HT-29 (cell line): ENCODE measurements at places on chromosomes 5 and 9.

DNA sequence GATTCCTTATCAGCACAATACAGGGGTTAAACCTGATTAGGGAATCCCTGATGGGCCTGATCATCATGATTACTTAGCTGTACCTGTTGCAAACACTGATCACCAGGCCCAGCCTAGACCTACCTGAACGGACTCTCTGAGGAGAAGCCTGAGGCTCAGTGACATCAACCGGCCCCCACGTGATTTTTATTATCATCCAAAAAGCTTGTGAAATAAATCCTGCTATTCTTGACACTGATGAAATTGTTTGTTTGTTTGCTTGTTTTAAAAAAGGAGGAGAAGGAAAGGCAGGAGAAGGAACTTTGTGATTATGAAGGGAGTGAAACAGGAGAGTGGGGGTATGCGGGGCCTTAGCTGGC, 18.1 kb downstream of the LCP2 start:
- DNase-seq, result no peak

DNA sequence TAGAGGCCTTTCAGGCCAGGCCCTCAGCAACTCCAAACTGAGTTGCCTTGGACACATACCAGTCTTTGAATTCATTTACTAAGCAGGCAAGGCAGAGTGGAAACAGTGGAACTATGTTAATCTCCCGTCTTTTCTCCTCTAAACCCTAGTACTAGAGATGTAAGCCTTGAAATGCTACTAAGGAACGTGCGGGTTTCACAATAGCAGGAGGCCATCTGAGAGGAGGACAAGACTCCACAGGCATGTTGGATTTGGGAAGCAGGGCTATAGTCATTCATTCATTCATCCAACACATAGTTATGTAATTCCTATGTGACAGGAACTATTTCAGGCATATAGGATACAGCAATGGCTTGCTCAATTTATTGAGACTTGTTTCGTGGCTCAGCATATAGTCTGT, 3.3 kb upstream of the OCLN start:
- no peak for DNase-seq

GRCh38 chr9:127252410-127253318, 11.9 kb upstream of the GARNL3 start:
- DNase-seq, result no peak

GRCh38 chr9:137720571-137721110, 101.8 kb downstream of the EHMT1 start:
- no peak for DNase-seq

GRCh38 chr5:166710271-166710670, 1581.2 kb upstream of the WWC1 start:
- DNase-seq, result no peak

- DNase-seq, result peak; percentile 77
Observed at GRCh38 chr5:80959768-80960442, at the start of gene RASGRF2. RASGRF2 (plus strand) TSS chr5:80960363; CDS start chr5:80960739, 376 bp downstream.

DNA sequence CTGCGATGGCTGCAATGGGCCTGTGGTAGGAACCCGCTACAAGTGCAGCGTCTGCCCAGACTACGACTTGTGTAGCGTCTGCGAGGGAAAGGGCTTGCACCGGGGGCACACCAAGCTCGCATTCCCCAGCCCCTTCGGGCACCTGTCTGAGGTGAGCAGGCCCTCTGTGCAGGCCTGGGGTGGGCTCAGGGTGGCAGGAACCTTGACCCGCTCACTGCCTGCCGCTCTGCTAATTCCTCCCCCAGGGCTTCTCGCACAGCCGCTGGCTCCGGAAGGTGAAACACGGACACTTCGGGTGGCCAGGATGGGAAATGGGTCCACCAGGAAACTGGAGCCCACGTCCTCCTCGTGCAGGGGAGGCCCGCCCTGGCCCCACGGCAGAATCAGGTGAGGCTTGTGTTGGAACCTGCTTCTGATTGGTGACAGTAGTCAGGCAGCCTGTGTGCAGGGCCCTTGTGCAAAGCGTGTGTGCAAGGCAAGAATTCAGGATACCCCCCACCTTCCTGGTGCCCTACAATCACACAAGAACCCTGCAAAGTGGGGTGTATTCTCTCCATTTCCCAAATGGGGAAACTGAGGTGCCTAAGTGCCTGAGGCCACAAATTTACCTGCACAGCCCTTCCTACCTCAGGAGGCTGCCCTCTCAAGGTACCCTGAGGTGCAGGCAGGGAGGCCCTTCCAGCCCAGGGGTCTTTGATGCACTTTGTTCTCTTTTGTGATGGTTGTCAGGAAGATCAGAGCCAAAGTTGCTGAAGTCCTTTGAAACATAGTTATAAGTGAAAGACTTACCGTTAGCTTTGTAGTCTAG, 3.4 kb downstream of the SQSTM1 start:
- no peak for DNase-seq

- peak; percentile 87 for DNase-seq
Observed at GRCh38 chr9:21560281-21560745, 78.2 kb upstream of the IFNE start.

DNA sequence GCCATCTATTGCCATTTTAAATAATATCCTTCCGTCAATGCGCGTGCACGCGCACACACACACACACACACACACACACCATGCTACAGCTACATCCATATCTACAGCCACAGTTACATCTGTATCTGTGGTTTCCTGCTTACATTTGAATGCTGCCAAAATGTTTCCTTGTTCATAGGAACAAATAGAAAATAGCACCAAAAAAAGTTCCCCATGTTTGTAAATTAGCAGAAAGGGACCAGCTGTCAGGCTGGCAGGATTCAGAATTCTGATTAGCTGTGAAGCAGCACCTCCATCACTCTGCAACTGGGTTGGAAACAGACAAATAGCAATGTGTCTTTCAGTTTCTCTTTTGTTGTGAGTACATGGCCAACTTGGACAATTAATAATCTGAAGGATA, 601.5 kb downstream of the IRX1 start:
- DNase-seq, result no peak

GRCh38 chr9:103867886-103868285, 226.2 kb upstream of the SMC2 start:
- DNase-seq, result no peak

DNA sequence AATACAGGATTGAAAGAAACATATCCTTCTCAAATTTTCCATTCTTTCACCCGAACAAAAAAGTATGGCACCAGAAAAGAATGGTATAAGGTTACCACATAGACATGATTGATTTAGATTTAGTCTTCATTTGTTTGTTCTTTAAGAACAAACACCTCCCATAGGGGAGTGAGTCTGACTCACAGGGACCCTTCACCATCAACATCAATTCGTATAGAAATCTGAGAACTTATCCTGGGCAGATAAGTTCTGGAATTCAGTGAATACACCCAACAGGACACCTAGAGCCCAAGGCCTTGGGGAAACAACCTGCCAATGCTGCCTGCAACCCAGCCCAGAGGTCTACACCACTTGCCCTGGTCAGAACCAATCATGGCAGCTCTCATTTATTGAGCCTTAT, 46.2 kb downstream of the LHFPL2 start:
- DNase-seq, result no peak

- DNase-seq, result no peak
Observed at GRCh38 chr5:83921666-83922193, 201.1 kb upstream of the HAPLN1 start.

DNA sequence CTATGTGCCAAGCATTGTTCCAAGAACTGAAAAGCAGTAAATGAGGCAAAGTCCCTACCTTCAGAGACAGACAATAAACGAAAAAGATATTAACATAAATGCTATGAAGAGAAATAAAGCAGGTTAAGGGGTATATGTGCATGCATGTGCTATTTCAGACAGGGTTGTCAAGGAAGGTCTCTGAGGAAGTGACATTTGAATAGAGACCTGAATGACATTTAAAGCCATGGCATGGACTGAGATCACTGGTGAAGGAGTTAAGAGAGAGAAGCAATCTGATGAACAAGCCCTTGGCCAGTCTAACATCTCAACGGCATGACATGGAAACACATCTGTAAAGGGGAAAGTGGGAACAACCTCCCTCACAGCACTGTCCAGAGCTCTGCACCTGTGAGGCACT, 14.5 kb downstream of the FBXO10 start:
- DNase-seq, result no peak
